ENCODE measurements at places on chromosomes 5 and 9.
A peak's percentile ranks its signal among the peaks of the same experiment; 100 is the strongest.

DNA sequence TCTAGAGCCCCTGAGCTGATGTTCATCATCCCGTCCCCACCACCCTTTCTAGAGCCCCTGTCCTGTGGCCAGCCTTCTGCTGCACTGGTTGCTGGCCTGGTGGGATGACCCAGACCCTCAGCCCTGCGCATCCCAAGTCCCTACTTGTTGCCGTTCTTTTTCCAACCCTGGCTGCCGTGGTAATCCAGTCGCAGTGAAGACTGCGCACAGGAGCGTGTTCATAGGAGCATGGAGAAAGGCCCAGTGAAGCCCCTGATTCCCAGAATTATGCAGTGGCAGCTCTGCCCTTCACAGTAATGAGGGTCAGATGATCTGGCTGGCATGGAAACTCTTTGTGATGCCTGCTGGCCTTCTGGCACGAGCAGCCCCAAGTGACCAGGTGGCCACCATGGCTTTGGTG, 183.3 kb downstream of the CACNA1B start:
- no peak for DNase-seq

DNA sequence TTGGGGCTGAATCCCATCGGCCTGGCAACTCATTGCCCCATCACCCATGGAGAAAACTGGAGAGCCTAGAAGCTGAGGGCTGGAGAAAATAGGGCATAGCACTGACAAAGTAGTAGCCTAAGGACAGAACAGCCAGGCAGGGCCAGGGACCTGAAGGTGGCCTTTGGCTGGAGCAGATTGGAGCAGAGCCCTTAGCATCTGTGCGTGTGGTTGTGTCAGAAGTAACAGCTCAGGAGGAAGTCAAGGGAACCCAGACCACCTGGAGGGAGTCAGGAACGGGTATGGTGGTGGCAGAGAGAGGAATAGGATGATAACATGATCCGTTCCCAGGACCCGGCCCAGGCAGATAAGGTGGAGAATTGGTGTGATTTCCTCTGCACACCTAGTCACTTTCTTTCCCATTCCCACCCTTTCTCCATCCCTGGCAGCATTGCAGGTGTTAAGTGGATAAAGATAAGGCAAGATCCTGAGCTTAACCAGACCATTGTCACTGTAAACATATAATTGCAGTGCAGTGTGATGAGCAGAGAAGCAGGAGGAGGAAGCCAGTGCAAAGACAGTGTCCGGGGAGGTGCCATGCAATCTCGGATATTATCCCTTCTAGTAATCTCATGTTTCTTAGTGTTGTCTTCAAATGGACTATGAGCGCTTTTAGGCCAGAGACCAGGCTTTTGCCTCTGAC, 67.0 kb downstream of the NDFIP1 start:
- no peak for DNase-seq

GRCh38 chr5:172574871-172575223, 66.2 kb upstream of the NEURL1B start:
- no peak for DNase-seq

GRCh38 chr9:78003730-78004129, 27.9 kb downstream of the GNAQ start:
- DNase-seq = no peak

DNA sequence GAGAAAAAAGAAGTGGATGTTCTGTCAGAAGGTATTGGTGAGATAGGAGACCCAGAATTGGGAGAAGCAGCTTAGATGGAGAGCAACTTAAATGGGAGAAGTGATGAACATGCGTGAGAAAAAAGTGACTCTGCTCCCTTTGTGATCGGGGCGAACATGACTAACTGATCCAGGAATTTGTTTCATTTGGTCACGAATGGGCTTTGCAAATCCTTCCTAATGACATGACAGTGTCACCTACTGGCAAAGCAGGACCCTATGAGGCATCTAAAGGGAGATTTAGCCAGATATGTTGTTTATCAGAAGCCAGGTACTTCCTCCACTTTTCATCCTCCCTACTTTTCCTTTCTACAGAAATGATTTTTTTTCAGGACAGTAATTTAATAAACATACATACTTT, 787.4 kb upstream of the RGMB start:
- DNase-seq = no peak

DNA sequence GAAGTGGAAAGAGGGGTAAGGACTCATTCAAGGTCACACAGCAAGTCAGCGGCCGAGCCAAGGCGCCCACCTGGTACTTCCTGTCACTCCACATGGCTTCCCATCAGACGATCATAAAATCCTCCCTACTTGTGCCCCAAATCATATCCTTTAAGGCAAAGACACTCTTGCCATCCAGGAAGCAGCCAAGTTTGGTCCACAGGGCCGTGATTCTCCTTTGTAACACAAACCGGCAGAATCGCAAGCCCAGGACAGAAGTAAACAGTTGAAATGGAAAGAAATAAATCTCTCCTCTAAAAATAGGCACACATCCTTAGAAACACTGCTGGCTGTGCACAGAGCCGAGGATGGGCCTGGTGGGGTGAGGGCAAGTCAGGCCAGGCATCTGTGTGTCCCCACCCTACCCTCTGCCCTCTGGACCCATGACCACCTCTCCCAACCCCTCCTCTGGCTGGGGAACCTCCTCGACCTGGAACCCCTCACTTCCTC, 30.5 kb downstream of the TMOD1 start:
- DNase-seq = no peak

DNA sequence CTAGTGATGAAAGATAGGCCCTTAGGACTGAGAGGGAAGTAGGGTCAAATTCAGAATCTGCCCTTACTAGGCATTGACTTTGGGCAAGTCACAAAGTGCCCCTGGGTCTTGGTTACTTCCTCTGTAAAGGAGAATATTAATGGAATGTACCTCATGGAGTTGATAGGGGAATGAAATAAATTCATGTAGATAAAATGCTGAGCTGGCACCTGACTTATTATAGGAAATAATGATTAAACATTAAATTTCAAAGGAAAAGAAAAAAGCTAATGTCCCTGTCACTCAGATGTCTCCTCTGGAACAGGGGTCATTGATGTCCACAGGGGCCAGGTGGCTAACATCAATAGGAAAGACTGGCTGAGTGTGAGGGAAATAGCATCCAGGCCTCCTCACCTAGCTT, 321.4 kb downstream of the TRIM32 start:
- no peak for DNase-seq

DNA sequence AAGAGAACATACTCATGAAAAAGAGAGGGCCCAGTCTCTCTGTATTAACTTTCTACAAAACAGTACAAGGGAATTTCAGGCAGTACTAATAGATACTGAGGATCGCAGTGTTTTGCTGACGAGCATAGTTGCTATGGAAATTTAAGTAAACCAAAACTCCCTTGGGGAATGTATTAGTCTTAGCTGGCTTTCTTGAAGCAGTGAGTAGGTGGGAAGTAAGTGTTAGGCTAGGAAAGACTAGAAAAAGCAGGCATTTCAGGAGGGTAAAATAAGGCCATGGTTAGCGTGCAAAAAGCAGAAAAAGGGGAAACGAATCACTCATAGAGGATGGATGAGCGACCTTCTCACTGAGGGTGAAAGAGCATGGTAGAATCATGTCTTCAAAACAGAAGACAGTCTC, 84.3 kb upstream of the ACTBL2 start:
- no peak for DNase-seq

- DNase-seq = no peak
Measured at GRCh38 chr5:134846641-134846960, 833 bp downstream of the C5orf24 start.

GRCh38 chr5:72922422-72922821, 33.4 kb upstream of the FCHO2 start:
- DNase-seq = no peak

DNA sequence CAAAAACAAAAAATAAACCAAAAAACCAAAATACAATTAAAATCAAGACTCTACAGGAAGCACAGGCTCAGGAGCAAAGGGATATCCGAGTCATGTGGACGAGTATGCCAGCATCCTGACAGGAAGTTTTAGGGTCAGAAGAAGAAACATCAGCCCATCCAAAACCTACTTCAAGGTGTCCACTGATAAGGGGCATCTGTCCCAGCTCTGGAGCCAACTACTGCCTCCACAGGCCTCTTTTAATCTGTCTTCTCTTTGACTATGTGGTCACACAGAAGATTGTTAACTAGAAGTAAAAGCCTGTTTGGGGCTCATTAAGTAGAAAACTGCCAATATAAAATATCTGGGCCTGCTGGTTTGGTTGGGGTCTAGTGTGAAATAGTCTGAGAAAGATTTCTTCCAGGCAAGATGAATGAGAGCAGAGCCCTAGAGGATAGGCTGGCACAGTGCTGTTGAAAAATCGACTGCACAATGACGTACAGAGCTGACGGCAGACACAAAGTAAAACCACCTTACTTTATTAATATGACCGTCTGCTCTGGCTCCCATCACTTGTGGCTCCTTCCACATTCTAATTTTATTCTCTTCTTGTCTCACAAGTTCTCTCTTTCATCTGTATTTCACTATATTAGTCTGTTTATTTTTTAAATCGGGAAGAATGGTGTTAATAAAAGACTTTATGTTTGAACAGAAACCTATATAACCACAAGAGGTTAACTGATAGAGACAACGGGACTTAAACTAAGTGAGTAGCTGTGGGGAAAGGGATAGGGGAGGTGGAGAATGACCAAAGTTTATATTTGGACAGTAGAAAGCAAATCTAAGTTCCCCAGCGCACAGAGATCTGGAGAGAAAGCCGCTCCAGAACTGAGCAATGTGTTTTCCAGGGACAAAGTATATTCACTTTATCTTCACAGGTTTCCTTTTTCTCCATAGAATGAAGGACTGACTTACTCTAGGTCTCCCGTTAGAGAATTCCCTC, 22.9 kb upstream of the MSH3 start:
- DNase-seq = no peak

GRCh38 chr5:135391116-135391868, 7.7 kb downstream of the MACROH2A1 start:
- DNase-seq = no peak

DNA sequence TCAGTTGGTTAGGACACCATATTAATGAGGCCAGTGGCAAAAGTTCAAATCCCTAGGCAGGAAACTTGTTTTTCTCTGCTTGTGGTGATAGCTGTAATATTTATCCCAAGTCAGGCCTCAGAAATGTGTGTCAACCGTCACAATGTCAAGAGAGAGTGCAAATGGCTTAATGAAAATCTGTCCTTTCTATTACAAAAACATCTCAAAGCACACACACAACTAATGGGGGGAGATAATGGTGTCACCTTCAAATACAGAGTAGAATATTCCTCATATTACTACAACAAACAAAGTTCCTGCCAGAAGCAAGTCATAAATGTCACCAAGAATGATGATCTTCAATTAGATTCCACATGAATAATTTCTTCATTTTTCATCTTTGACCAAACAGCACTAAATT, 127.2 kb upstream of the MARCHF11 start:
- no peak for DNase-seq

GRCh38 chr9:131995382-131995781, 84.3 kb downstream of the MED27 start:
- DNase-seq = no peak

DNA sequence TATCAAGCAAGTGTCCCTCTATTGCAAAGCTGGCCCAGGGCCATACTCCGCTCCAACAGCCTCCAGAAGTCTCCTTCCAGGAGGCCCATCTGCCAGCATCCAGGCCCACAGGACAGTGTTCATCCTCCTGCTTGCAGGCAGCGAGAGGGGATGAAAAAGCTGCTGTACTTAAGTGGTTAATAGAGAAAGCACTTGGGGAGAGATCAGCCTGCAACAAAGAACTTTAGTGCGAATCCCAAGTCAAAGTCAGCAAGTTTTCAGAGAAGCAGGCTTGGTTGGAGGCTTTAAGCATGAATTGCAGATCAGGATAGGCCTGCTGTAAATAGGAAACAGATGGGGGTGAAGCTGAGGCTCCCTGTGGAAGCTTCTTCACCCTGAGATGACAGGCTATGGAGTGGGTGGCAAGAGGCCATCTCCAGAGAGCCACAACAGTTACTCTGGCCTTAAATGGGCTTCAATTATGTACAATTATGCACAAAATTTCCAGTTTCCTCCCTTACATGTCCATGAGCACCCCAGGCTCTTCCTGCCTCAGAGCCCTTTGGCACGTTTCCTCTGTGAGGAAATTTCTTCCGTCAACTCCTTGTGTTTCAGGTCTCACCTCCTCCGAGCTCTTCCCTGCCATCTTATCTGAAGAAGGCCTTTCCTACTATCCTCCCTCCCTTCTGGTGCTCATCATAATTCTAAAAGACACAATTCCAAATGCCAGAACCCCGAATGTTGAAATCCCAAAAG, 98.0 kb upstream of the NR3C1 start:
- DNase-seq = peak; percentile 36

DNA sequence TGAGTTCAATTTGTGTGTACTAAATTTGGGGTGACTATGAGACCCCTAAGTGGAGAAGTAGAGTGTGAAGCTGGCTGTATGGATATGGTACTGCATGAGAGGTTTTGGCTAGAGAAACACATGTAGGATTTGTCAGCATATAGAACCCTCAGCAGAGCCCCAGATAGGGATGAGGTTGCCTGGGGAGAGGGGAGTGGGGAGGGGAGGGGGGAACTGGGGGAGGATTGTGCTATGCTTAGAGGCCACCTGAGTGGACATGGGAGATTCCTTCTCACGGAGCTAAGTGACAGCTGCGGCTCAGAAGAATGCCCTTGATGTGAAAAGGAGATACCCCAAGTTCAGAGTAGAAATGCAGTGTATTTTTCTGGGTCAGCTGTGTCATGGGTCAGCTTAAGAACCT, 11.2 kb downstream of the SLC22A5 start:
- DNase-seq = no peak

DNA sequence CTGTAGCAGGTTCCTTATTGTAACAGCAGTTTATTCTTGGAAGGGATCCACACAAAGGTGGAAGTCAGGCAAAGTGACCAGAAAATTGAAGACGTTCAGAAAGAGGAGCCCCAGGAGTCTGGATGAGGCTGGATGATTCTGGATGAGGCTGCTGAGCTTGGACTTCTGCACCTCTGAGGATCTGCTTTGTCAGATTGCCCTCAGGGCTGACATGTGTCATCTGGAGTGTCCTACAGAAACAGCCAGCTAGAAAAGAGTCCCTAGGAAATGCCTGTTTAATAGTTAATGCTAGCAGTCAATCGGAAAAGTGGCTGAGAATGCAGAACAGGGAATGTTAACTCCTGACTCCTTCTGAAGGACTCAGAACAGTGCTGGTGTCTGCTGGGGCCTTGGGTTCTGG, 236.4 kb downstream of the LRRC70 start:
- DNase-seq = no peak
